Right atrium auricular region (tissue), 2 donors: ENCODE measurements at places on chromosomes 1 and 21.

DNA sequence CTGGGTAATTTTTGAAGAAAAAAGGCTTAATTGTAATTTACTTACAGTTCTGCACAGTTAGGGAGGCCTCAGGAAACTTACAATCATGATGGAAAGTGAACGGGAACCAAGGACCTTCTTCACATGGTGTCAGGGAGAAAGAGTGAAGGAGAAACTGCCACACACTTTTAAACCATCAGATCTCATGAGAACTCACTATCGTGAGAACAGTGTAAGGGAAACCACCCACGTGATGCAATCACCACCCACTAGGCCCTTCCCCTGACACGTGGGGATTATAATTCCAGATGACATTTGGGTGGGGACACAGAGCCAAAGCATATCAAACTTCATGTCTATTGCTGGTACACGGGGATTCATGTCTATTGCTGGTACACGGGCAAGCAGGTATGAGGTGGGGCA, 5.3 kb upstream of the SFT2D2 start:
- no peaks in the 10 kb centered on the region for H3K36me3 ChIP-seq
- H3K27ac ChIP-seq: no peak overlapping the region
- H3K27me3 ChIP-seq: no peaks in the 10 kb centered on the region
- no peak overlapping the region for H3K4me3 ChIP-seq
- DNase-seq: no peak
- no peaks in the 10 kb centered on the region for H3K4me1 ChIP-seq

- H3K27me3 ChIP-seq: no peaks in the 10 kb centered on the region
- H3K4me3 ChIP-seq: no peak overlapping the region
- H3K27ac ChIP-seq: peak overlapping the region; percentile 94
- no peak for DNase-seq
- peaks cover 48% of the 10 kb centered on the region for H3K4me1 ChIP-seq
- no peaks in the 10 kb centered on the region for H3K36me3 ChIP-seq
These were observed 39.2 kb upstream of the COL18A1 start for GRCh38 chr21:45365608-45366241.

- H3K4me3 ChIP-seq: no peak overlapping the region
- H3K36me3 ChIP-seq: peaks cover 50% of the 10 kb centered on the region
- no peak for DNase-seq
These were observed 39.9 kb downstream of the INKA2 start for GRCh38 chr1:111699268-111699667.

- no peaks in the 10 kb centered on the region for H3K4me1 ChIP-seq
- no peak overlapping the region for H3K4me3 ChIP-seq
- no peaks in the 10 kb centered on the region for H3K36me3 ChIP-seq
- no peak overlapping the region for H3K27ac ChIP-seq
- DNase-seq: no peak
These were observed 364.6 kb downstream of the DISC1 start for GRCh38 chr1:231991231-231991630.

GRCh38 chr21:43325968-43326715, 100.8 kb downstream of the SIK1 start:
- no peaks in the 10 kb centered on the region for H3K27me3 ChIP-seq
- no peak overlapping the region for H3K27ac ChIP-seq
- H3K4me3 ChIP-seq: no peak overlapping the region
- no peaks in the 10 kb centered on the region for H3K36me3 ChIP-seq
- no peaks in the 10 kb centered on the region for H3K4me1 ChIP-seq
